ENCODE measurements at places on chromosomes 4 and X.

- DNase-seq: no peak
Measured at GRCh38 chrX:74259885-74260491, 44.0 kb upstream of the ZCCHC13 start.

DNA sequence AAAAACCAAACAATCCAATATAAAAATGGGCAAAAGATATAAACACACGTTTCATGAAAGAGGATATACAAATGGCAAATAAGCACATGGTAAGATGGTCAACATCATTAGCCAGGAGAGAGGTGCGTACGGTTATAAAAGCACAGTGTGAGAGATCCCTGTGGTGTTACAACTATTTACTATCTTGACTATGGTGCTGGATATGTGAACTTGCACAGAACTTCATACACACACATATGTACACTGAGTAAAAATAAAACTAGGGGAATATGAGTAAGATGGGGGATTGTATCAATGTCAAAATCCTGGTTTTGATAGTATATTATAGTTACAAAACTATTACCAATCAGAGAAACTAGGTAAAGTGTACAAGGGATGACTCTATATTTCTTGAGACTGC, 8.4 kb downstream of the FBXO8 start:
- DNase-seq: no peak

- DNase-seq: no peak
Measured at GRCh38 chrX:15748841-15749240, 10.8 kb downstream of the CA5B start.

DNA sequence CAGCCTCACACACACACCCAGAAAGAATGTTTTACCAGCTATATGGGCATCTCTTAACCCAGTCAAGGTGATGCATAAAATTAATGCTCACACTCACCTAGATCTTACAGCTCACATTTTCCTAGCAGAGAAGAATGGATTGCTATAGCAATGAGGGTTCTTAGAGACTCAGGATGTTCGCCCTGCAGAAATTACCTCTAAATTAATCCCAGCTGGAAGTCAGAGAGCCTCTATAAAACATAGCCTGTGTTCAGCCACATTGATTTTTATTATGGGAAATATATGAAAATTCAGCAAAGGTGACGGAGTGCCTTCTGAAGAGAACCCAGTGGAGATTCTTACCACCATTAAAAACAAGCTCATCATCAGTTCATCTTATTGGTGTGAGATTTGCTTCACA, 528.3 kb upstream of the ZFP42 start:
- DNase-seq: no peak

Measured in urothelium cell line (cell line).